ENCODE measurements at places on chromosomes 13 and 19.

DNA sequence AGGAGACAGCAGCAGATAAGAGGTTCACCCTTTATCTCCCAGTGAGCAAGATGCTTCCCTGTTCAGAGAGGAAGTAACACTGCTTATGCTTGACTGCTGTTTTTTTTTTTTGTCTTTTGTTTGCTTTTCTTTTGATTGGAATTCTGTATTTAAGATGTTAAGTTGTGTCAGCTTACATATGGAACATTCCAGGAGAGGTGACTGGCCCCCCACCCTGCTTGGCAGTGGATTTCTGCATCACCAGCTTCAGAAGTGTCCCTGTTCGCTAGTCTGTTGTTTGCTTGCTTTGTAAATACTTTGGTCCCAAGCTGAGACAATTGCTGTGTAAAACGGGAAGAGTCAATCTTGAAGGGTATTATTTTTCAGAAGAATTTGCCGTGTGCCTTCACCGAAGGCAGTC is 43.0 kb downstream of the IFT88 start:
- no peak for DNase-seq

- no peak for DNase-seq
Observed at GRCh38 chr13:99922631-99923404, 48.7 kb downstream of the ZIC5 start.

DNA sequence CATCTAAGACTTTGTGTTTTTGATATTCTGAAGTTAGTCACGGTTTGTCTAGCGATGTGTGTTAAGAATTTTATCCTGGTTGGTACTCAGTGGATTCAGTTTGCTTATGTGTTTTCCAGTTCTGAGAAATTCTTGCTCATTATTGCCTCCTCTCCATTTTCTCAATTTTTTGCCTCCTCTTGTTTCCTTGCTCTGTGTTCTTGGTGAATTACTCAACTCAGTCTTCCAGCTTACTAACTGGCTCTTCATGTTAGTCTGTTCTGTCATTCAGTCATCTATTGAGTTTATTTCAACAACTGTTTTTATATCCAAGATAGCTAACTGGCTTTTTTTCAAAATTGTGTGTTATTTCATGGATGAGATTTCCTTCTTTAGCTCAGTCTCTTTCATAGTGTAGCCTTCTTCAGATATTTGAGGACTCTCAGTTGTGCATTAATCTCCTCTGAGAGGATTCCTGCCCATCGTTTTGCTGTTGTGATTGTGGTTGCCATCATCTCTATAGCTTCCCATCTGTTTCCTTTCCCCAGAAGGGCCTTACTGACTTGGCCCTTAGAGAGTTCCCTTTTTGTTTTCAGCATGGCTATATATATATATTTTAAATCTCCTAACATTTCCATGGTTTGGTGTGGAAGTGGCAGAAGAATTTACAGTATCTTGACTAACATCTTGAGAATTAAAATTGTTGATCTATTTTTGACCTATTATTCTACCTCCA is 6.2 kb downstream of the SETDB2 start:
- no peak for DNase-seq

DNA sequence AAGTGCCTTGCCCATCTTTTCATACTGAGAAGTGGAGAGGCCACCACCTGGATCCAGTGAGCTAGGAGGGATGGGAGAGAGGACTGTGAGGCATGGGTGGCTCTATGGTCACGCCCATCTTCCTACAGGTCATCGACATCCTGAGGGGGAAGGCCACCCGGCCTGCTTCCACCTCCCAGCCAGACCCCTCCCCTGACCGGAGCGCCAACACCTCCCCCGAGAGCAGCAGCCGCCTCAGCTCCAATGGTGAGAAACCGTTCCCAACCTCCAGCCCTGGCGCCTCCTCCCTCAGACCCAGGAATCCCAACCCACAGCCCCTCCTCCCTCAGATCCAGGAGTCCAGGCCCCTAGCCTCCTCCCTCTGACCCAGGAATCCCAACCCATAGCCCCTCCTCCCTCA is 10.1 kb downstream of the BCL3 start:
- DNase-seq: no peak

- no peak for DNase-seq
Observed at GRCh38 chr13:42633495-42633894, 59.5 kb downstream of the TNFSF11 start.

- no peak for DNase-seq
Observed at GRCh38 chr19:58054901-58055874, 3.9 kb upstream of the ZNF135 start.

DNA sequence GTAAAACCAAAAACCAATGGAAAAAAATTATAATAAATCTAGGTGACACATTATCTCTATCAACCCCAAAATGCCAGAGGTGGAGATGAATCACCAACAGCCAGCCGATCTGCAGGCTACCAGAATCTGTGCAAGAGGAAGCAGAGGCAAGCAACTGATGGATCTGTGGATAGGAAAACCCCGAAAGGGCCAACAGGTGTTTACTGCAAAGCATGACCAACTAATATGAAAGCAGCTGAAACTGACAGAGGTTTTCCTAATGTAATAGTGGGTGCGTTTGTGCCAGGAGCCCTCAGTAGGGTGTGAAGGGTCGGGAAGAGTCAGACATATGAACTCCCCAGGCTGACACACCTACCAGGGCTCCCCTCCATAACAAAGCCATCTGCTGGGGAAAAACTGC is 554.6 kb downstream of the RFC3 start:
- DNase-seq: no peak

- no peak for DNase-seq
Observed at GRCh38 chr13:76759877-76760276, 126.3 kb downstream of the KCTD12 start.

DNA sequence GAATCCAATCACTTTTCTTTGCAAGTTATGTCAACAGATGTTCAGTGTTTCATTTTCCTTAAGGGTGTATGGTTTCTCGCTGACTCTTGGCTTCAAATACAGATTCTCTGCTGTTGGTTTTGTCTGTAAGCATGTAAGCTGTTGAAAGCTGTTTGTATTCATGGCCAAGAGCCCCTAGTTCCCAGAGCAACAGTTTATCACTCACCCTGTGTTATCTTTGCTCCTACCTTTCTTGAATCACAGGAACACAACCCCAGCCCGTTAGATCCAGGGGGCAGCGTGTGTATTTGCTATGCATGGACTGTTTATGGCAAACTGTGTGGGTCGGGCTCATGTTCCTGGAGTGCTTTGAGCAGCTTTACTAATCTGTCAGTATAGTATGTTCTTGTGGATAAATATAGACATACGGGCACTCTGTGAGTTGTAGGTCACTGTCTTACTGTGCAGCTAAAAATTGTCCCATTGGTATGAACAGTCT is 28.9 kb downstream of the FRY start:
- DNase-seq: no peak

GRCh38 chr13:96783057-96783456 is 211.2 kb downstream of the OXGR1 start:
- no peak for DNase-seq
